Hepatocyte (in vitro differentiated cells): ENCODE measurements at places on chromosomes 1 and 21. TPM values are rescaled to one million over a fixed set of nuclear protein-coding genes. Genes with fewer than 3 reads are reported as not detected.

DNA sequence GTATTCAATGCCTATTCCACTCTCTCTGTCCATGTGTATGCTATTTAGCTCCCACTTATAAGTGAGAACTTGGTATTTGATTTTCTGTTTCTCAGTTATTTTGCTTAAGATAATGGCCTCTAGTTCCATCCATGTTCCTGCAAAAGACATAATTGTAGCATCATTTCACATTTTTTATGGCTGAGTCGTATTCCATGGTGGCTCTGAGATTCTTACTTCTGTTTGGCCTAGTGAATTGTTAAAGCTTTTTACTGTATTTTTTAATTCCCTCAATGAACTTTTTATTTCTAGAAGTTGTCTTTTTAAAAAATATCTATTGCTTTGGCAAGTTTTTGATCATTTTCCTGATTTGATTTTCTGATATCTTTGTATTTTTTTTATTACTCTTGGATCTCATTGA is 635.6 kb downstream of the PLA2G4A start:
- H3K4me1 ChIP-seq, result no peaks in the 10 kb centered on the region
- no peak overlapping the region for H3K4me3 ChIP-seq
- DNase-seq, result no peak
- no peaks in the 10 kb centered on the region for H3K36me3 ChIP-seq

The PTGER3 gene
- total RNA-seq, result 1.4 and 1.8 TPM in 2 replicates

The NBPF6 gene
- total RNA-seq, result not detected in 2 replicates

GRCh38 chr1:183544598-183545297 is 45.5 kb downstream of the NCF2 start:
- no peak overlapping the region for H3K4me3 ChIP-seq
- H3K4me1 ChIP-seq, result peaks cover 5% of the 10 kb centered on the region
- H3K27me3 ChIP-seq, result no peaks in the 10 kb centered on the region
- H3K27ac ChIP-seq, result peak overlapping the region; percentile 78

The HAPLN2 gene
- total RNA-seq, result not detected in 2 replicates

DNA sequence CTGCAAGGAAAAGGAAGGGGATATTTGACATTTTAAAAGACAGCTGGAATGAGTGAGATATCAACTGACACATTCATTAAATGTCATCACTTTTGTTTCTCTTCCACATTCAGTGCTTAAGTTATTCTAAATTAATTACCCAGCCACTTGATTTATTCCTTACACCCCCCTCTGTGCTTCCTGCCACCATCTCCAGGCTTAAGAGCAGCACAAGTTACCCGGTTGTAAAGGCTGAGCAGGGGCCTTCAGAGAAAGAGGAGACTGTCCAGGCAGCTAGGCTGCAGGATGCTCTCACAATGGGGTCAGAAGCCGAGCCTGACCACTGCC is 71.4 kb downstream of the SYT6 start:
- DNase-seq, result no peak
- H3K4me3 ChIP-seq, result no peak overlapping the region
- no peaks in the 10 kb centered on the region for H3K36me3 ChIP-seq
- no peaks in the 10 kb centered on the region for H3K27me3 ChIP-seq

The VAV3 gene
- 40.5 and 44.4 TPM in 2 replicates for total RNA-seq

GRCh38 chr1:220457957-220458609 is 69.9 kb upstream of the MARK1 start:
- no peaks in the 10 kb centered on the region for H3K27me3 ChIP-seq
- H3K4me1 ChIP-seq, result no peaks in the 10 kb centered on the region
- H3K36me3 ChIP-seq, result no peaks in the 10 kb centered on the region
- H3K27ac ChIP-seq, result peak overlapping the region; percentile 7

DNA sequence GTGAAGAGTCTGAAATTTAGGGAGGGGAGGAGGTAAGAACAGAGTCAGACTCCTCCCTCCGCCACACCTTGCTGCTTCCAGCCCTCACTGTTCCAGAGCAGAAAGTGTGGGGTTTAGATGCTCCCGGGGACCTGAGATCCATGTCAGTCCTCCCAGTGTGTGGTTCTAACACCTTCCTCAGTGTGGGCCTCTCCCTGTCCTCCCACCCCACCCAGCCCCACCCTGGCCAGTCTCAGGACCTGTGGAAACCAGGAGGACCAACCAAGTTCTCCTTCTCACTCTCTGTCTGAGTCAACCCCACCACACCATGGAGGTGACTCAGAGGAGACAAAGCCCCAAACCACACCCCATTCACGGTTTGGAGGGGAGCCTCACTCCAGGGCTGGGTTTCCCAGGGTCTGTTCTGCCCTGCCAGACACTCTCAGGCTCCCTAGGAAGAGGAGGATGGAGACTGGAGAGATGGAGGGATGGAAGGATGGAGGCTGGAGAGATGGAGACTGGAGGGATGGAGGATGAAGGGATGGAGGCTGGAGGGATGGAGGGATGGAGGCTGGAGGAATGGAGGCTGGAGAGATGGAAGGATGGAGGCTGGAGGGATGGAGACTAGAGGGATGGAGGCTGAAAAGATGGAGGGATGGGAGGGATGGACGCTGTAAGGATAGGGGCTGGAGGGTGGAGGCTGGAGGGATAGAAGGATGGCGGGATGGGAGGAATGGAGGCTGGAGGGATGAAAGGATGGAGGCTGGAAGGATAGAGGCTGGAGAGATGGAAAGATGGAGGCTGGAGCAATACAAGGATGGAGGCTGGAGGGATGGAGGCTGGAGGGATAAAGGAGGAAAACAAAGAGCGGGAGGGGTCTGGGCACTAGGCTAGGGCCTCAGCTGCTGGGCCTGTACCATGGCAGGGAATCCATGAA is 100.9 kb upstream of the RUNX3 start:
- no peak overlapping the region for H3K4me3 ChIP-seq
- H3K4me1 ChIP-seq, result no peaks in the 10 kb centered on the region
- H3K27me3 ChIP-seq, result no peaks in the 10 kb centered on the region
- H3K27ac ChIP-seq, result no peak overlapping the region

GRCh38 chr1:147798731-147799130 is 38.3 kb upstream of the GJA5 start:
- no peak for DNase-seq
- no peak overlapping the region for H3K27ac ChIP-seq
- no peak overlapping the region for H3K4me3 ChIP-seq
- no peaks in the 10 kb centered on the region for H3K4me1 ChIP-seq
- no peaks in the 10 kb centered on the region for H3K27me3 ChIP-seq

The ZNF697 gene
- 7.3 and 7.5 TPM in 2 replicates for total RNA-seq

DNA sequence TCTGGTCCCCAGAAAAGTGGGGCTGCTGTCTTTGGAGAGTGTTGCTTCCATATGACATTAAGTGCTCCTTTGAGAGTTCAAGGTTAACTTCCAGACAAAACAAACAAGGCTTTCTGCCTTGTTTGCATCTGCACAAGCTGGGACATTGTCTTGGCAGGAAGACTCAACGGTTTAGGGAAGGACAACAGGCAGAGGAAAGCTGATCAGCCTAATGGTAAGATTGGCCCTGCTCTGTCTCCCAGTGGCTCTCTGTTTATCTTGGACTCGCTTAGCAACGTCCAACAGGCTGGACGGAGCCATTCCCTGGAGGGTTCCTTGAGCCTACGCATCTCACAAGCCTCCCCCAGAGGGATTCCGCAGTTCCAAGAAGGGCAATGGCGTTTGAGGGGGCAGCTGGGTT is 62.2 kb upstream of the SLC44A3 start:
- no peak for DNase-seq
- H3K4me1 ChIP-seq, result peaks cover 25% of the 10 kb centered on the region
- no peaks in the 10 kb centered on the region for H3K27me3 ChIP-seq

The RGS16 gene
- 6.3 and 7.3 TPM in 2 replicates for total RNA-seq

DNA sequence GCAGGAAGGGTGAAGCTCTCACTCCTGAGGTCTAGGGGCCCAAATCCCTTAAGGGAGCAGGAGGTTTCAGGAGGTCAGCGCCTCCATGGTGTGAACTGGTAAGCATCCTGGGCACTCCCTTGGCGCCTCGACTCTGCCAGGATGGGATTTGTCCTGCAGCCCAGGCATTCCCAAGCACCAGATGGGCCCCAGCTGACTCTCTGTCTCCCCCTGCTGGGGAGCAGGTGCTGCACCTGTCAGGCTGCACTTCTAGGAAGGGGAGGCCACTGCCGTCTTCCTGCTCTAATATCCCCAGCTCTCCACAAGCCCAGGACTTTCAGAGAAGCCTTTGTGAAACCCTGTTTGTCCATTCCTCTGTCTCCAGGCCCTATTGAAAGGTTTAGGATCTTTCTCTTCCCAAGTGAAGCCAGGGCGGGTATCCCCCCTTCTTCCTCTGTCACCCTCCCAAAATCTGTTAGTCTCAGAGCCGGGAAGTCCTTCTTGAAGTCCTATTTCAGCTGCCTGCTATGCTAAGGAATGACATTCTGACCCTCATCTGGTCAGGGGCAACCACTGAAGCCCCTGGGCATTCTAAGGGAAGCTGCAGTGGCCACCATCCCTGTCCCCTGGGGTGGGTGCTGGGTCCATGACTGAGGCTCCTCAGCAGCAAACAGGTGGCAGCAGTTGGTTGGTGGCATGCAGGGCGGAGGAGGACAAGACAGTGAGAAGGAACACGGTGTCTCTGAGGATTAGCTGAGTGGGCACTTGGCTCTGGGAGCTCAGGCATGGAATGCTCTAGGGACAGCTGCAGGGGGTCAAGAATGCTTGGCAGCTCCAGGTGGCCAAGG is 3.2 kb downstream of the MYBPH start:
- DNase-seq, result peak; percentile 64
- no peak overlapping the region for H3K4me3 ChIP-seq
- H3K27ac ChIP-seq, result no peak overlapping the region
- H3K4me1 ChIP-seq, result peaks cover 7% of the 10 kb centered on the region

DNA sequence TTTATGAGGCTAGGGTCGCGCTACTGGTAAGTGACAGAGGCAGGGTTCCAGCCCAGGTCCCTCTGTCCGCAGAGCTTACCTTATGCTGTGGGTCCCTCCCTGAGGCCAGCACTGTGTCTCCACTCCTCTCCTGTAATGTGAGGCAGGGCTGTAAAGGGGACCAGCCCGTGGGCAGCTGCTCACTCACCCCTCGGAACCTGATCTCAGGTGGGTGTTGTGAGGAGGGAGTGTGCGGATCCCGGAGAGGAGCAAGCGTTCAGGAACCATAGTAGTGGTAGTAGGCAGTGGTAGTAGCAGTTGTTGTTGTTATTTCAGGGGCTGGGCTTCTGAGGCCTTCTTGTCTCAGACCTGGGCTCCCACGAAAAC is 1.7 kb downstream of the ZC3H12A start:
- peak overlapping the region; percentile 99 for H3K27ac ChIP-seq
- no peaks in the 10 kb centered on the region for H3K36me3 ChIP-seq
- H3K27me3 ChIP-seq, result no peaks in the 10 kb centered on the region
